ENCODE measurements at places on chromosomes 1 and 21.

GRCh38 chr1:9204156-9204720 is 30.3 kb upstream of the H6PD start:
- no peak for DNase-seq

- no peak for DNase-seq
Measured at GRCh38 chr21:36692835-36693488, 6.0 kb upstream of the SIM2 start.

DNA sequence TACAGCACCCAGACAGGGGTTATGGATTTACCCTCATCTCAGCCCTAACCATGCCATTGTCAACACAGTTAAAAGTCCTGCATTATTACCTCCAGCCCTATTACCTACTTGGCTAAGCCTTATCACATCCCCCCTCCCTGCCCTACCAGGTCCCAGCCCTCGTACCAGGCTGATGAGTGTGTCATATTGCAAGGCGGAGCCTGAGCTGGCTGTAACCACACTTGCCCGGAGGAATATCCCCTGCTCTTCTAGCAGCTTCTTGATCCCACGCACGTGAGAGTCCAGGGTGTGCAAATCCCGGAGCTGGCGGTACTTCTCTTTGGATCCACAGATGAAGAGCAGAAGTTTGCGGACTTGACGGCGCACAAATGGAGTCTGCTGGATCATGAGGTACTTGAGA is 87.4 kb downstream of the UBR4 start:
- no peak for DNase-seq

- DNase-seq: no peak
Measured at GRCh38 chr1:217076902-217077301, 353.7 kb upstream of the ESRRG start.

GRCh38 chr1:36100376-36100775 is 11.7 kb downstream of the ADPRS start:
- no peak for DNase-seq

DNA sequence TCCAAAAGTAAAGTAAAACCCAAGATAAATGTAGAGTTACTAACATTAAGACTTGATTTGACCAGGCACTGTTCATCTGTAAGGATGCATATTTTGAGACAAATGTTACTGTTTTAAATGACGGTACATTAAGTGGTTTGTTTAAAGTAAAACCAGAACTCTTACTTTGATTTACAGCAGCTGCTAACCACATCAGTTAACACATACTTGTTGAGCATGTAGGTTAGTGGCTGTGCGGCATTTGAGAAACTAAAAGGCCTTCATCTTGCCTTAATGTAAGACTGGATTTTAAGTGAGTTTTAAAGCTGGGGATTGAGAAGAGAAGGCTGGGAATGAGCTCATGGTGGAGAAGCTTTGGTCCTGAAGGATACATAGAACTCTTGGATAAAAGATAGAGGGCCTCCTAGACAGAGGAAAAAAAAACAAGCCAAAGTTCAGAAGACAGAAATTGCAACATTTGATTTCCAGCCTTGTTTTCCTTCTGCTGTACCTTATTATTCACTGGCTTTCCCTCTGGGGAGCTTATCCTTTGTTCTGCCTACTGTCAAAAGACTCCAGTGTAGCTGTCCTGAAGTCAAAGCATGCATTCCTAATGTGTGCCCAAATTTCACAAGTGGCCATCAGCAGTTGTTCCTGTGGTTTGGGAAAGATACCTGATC is 66.6 kb downstream of the MTR start:
- DNase-seq: no peak

- DNase-seq: peak; percentile 75
Measured at GRCh38 chr1:44714944-44715571, 15.9 kb downstream of the RNU5D-1 start.

DNA sequence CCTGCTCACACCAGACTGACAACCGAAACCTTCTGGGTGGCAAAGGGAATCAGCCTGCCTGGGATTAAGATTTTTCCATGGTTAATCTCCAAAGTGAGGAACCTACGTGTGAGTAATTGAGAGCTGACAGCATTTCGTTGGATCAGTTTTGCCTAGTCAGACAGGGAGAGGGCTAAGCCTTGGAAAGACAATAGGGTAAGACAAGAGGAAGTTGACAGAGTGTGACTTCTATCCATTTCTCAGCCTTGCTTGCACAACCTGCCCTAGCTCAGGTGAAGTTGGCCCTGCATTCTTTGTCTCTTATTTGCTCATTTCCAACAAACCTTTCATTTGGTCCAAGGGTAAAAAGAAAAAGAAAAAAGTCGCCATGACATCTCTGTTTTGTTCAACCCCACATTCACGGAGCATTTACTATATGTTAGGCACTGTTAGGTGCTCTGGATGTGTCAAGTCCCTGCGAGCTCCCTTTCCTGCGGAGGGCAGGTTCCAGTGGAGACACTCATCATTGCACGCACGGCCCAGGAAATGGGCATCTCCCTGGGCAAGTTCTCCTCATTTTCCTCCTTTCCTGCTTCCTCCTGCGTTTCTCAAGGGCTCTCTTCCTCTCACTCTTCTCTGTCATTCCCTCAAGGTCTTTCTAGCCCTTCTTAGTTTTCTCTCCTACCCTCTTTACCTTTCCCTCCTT is 23.3 kb downstream of the KIRREL1 start:
- DNase-seq: no peak

GRCh38 chr1:205971082-205971481 is 27.8 kb upstream of the SLC26A9 start:
- no peak for DNase-seq

DNA sequence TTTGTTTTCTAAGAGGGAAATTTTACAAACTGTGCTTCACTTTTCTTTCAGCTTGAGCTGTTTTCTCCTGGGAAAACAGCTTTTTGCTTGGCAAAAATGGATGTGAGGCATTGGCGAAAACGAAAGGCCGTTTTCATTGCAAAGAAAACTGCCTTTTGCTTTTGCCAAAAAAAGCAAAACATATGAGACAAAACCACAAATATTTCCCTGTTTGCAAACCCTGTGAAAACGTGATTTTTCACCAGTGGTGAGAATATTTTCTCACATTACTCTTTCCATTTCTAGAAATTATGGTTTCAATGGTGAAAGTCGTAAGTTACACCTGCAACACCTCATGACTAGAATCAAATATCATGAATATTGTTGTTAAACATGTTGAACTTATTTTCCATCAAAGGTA is 74.0 kb upstream of the ZBTB18 start:
- no peak for DNase-seq

GRCh38 chr1:164764333-164764732 is 205.3 kb downstream of the PBX1 start:
- DNase-seq: no peak

- DNase-seq: no peak
Measured at GRCh38 chr1:193856261-193856660, 669.8 kb upstream of the B3GALT2 start.

DNA sequence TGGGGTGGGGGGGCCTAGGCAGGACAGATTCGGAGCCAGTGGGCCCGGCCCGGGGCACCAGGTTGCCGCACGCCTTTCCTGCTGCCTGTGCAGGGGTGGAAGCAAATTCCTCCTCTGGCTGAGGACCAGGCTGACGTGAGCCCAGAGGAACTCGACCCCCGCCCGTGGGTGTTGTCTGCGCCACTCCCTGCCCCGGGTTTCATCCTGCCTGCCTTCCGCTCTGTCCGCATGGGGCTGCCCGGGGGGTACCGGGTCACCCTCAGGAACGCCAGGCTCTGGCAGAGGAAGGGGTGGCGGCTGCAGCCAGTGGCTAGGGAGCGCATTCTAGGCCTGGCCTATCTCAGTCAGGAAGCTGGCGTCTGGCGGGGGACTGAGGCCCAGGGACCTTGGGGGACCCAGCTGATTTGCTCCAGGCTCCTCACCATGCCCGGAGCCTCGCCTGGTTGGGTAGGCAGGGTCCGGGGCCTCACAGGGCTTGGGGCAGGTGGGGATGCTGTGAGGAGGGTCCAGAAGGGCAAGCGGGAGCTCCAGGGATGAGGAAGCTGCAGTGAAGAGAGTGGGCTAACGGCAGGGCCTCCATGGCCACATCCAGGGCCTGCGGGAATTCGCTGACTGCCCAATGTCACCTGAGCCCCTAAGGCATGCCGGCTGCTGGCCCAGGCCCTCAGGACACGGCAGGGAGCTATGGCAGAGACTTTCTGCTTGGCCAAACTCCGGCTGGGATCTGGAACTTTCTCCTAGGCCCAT is 2.4 kb upstream of the IBA57 start:
- no peak for DNase-seq
